ENCODE measurements at places on chromosomes 7 and 10.
A peak's percentile ranks its signal among the peaks of the same experiment; 100 is the strongest.

GRCh38 chr10:12605580-12606405 is 256.4 kb downstream of the CAMK1D start:
- peak; percentile 66 for DNase-seq

GRCh38 chr7:81684514-81685269 is 85.2 kb downstream of the HGF start:
- DNase-seq = peak; percentile 48

DNA sequence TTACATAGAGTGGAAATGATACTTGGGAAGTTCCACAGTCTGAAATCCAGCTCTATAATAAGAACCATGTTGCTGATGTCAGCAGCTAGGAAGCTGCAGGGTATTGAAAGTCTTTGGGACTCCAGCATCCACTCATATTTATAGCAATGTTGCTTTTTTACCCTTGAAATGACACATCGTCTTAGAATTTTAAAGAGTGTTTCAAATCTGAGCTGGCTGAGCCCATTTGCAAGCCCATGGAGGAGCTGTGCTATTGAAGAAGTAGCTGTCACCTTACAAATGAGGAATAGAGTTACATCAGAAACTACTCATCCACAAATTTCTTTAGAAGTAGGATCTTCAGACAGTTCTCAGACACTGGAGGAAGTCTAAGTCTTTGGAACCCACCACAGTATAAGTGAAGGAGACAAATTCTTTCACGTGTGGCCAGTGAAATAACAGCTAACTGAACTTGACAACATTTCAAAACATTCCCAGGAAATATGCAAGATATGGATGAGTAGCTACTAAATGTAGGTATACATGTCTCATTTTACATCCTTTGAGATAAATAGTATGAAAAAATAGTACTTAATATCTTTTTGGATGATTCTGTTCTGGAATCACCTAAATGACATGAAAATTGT is 203.6 kb downstream of the ZNF365 start:
- DNase-seq = no peak

DNA sequence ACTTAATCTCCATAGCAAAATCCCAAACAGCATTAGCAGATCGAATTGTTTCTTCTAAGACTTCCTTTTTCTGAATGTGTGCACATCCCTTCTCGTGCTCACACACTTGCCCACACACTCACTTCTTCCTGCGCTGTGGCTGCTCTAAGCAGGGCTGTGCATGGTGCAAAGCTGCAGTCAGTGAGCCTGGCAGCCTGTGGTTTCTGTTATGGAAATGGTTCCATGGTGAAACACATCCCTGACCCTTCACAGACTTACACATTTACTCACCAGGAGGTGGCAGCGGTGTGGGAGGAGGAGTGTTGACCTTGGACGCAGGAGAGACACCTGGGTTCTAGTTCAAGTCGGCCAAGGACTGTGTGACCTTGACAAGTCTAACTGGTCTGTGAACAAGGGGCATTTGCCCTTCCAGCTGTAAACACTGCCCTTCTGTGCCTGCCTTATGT is 24.9 kb downstream of the MTURN start:
- DNase-seq = peak; percentile 51

- DNase-seq = no peak
Measured at GRCh38 chr7:71925663-71926062, 486.5 kb downstream of the CALN1 start.

DNA sequence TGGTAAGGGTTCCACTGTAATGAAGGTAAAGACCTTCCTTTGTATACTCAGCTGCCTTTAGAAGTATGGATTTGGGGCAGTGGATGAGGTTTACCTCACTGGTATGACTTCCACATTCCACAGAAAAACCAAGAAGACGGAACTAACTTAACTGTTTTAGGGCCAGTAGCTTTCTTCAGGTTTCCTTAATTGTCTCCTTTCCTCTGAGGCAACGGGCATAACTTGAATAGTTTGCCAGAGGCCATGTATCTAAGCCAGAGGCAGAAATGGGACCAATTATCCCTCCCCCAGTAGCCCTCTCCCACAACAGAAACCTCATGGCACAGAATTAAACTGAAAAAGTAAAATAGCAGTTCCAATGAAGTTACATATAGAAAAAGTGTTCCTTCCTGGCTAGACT is 281.7 kb downstream of the PHTF2 start:
- DNase-seq = no peak

GRCh38 chr10:16891375-16892313 is 74.4 kb upstream of the RSU1 start:
- DNase-seq = no peak

GRCh38 chr7:132419542-132419941 is 156.7 kb downstream of the PLXNA4 start:
- no peak for DNase-seq

GRCh38 chr10:57996536-57996935 is 271.2 kb downstream of the IPMK start:
- no peak for DNase-seq

GRCh38 chr7:76053461-76053860 is 5.6 kb downstream of the MDH2 start:
- DNase-seq = no peak

DNA sequence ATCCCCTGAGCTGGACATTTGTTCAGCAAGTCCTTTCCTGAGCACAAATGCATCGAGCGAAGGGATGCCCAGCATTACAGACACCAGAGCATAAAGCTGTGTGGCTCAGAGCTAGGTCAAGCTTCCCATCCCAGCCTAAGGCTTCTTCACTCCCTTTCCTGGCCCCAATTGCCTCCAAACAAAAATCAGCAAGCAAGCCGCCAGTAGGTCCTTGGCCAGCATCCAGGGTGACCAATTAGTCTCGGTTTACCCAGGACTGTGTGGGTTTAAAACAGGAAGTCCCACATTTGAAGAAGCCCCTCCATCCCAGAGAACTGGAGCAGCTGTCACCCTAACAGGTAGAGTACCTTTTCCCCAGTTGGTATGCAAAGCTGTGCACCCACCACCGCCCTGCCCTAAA is 51.2 kb downstream of the PRKAG2 start:
- no peak for DNase-seq

Measured in H54 (cell line).